LHCN-M2 (cell line): ENCODE measurements at places on chromosomes 3 and 15.

GRCh38 chr3:50876947-50877346 lies 202.2 kb downstream of the DOCK3 start:
- DNase-seq: no peak

DNA sequence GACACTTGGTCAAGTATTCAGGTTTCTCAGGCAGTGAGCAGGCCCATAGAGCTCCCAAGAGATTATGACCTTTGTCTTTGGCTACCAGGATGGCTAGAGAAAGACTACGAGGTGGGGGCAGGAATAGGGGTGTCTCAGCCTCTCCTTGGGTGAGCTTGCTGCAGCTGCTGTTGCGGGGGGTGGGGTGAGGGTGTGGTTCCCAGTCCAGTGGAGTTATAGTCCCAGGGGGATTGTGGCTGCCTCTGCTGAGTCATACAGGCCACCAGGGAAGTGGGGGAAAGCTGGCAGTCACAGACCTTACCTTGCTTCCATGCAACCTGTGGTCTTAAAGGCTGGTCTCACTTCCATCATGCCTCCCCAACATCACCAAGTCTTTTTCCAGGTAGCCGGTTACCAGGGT lies 31.7 kb downstream of the ATP2C1 start:
- peak; percentile 83 for DNase-seq

- no peak for DNase-seq
Measured at GRCh38 chr3:174295306-174296092, 563.6 kb upstream of the NAALADL2 start.

DNA sequence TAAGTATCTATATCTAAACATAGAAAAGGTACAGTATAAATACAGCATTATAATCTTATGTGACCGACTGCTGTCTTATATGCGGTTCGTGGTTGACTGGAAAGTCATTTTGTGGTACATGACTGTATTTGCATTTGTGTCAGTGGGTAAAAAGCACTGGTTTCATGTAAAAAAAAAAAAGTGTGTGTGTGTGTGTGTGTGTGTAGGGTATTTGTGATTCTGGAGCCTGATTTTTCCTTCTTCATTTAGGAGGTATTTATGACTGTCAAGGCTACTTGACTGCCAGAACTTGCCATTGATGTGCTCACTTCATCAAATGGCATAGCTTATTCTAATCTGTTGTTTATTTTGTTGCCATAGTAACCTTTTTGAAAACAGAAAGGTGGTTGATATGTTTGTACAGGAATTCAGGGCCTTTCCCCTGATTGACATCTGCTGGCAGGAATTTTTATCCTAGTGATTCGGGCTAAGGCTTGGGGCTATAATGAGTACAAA lies 63.2 kb downstream of the AKAP13 start:
- peak; percentile 60 for DNase-seq

GRCh38 chr15:63185206-63185605 lies 4.2 kb upstream of the RAB8B start:
- DNase-seq: peak; percentile 87

DNA sequence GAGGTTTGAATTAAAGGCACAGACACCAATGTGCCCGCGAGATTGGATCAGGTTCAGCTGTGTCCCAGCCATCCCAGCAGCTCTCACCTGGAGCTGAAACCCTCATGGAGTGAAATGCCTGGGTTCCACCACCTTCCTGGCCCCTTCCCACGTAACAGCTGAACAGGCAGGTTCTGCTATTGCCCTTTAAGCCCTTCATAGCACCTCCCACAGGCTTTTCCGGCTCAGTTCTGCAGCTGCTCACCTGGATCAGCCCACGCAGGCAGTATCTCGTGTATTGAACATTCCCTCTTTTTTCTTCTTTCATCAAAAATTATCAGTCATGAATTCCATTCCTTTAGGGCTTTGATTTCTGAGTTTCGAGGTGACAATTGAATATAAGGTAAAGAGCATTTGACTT lies 129.8 kb downstream of the SLC9A9 start:
- DNase-seq: no peak

GRCh38 chr15:52012210-52012609 lies 6.8 kb upstream of the MAPK6 start:
- no peak for DNase-seq

GRCh38 chr3:32495609-32496008 lies 7.0 kb downstream of the CMTM6 start:
- no peak for DNase-seq

- DNase-seq: no peak
Measured at GRCh38 chr3:56773986-56774385, 27.8 kb downstream of the ARHGEF3 start.

GRCh38 chr3:101036213-101036618 lies 43.0 kb upstream of the ABI3BP start:
- DNase-seq: peak; percentile 99

- peak; percentile 59 for DNase-seq
Measured at GRCh38 chr3:172357850-172358754, 90.2 kb downstream of the GHSR start.

DNA sequence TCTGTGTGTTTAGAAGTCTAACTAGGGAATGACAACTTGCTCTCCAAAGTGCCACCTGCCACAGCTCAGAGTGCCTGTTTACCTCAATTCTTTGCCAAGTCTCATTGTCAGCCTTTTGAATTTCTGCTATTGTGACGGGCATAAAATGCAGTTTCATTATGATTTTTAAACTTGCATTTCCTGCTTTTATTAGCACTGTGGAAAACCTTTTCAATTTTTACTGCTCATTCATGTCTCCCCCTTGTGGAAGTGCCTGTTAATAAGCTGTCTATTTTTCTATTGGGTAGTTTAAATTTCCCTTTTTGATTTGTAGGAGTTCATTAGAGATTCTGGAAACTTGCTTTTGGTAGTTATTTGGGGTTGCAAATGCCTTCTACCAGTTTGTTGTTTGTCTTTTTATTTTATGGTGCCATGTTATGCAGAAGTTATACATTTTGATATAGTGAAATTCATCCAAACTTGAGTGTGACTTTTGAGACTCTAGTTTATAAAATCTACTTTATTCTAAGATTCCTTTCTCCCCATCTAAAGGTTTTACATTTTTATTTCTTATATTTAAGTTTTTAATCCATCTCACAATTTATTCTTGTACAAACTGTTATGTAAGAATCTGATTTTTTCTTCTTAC lies 53.9 kb upstream of the FRMD4B start:
- DNase-seq: peak; percentile 38

DNA sequence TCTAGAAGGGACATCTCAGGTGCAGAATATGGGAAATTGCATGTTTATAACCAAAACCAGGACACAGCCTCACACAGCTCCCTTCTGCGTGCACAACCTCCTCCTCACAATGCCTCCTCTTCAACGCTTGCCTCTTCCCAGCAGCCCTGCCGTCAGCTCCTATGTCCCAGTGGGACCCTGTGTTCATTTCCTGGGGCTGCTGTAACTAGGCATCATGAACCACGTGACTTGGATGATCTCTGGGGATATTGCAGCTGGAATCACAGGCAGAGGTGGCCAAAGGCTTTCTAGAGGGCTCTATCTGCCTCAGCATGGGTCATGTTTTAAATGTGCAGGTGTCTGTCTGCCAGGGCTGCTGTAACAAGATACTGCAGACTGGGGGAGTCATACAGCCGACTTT lies 375.3 kb downstream of the OCA2 start:
- no peak for DNase-seq

- peak; percentile 48 for DNase-seq
Measured at GRCh38 chr3:160027541-160028195, 39.0 kb downstream of the IL12A start.

GRCh38 chr15:42056934-42057798 lies 36.3 kb upstream of the PLA2G4E start:
- peak; percentile 47 for DNase-seq

- peak; percentile 8 for DNase-seq
Measured at GRCh38 chr3:189269365-189269764, 97.6 kb downstream of the TPRG1 start.

- DNase-seq: no peak
Measured at GRCh38 chr3:98991393-98991792, 89.9 kb upstream of the DCBLD2 start.

DNA sequence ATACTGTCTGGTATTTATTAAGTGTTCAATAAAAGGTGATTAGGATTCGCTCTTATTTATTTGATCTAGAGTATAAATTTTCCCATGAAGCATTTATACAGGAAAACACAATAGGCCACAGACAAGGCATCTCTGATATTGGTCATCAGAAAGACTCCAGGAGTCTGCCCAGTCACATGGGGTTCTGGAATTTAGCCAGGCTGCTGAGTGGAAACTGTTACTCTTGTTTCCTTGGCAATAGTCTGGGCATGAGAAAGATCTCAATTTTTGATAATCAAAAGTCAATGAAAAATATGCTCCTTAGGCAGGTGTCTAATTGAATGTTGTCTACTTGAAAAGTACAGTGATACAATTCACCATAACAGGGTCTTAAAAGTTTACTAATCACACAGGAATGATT lies 161.2 kb downstream of the FRMD5 start:
- peak; percentile 81 for DNase-seq

DNA sequence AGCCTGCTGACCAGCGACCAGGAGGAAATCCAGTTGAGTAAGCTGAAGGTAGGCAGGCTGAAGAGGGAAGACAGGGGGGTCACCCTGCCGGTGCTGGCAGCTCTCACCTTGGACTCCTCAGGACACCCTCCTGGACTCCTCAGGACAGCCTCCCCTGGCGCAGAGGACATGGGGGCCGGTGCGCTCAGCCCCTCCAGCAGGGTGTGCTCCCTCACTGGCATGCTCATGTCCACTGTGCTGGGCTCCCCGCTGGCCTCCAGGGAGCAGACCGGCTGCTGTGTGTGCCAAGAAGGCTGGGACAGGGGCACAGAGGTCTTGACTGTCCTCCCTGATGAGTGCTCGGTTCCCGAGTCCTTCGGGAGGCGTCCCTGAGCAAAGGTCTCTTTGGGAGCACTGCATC lies 183.6 kb downstream of the ATP10A start:
- no peak for DNase-seq

DNA sequence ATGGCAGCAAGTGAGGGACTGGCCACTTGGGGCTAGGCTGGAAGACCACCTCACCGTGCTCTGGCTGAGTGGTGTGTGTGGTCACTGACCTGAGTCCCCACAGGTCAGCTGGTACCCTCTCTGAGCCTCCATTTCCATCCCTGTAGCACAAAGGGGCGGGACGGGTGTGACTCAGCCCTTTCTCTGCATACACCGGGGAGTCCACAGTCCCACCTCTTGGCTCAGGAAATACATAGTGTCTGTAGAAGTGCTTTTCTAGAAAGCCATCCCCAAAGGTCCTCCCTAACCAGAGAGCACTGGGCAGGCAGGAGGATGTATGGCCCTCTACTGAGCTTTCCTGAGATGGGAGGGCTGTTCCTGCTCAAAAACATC lies 27.2 kb downstream of the WNT7A start:
- DNase-seq: no peak

DNA sequence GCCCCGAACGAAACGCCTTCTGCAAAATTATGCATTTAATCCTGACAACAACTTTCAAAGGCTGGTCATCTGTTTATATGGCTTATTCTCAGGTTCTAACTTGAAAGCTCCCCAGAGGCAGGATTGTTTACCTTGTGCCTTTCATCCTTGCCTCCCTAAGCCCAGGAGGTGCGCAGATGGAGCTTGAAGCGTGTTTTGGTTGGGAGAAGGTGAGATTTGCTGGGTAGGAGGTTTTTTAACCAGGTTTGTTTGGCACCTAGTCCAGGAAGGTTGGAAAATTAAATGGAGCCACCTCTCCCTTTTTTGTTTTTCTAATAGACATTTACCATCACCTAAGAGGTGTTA lies 675 bp downstream of the TSEN2 start:
- DNase-seq: no peak

- no peak for DNase-seq
Measured at GRCh38 chr15:41945731-41946130, 26.6 kb downstream of the EHD4 start.

DNA sequence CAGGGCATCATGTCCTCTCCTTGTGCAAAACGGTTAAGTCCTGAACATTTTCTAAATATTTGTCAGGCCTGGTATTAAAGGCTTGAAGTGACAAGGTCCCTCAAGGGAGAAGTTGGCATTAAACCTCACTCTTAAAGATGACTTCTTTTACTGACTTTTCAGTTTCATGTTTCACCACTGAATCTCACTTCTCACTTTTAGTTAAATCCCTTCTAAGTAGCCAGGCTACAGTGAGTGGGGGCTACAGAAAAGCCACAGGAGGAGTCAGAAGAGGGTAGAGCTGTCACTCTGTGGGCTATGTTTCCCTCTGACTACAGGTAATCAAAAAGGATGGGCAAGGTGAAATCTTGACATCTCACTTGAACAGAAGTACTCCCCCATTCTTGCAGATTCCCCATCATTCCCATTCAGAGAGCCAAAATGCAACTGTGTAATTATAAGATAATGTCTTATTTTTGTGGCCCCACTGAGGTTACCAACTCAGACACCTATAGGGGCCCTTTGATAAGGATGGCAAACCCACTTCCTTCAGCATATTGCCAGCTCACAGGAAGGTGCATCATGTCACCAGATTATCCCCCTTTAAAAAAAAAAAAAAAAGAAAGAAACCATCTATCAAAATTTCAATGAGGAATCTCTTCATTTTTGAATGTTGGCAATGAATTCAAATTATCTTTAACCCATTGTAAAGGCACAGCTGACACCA lies 790.1 kb upstream of the CFAP20DC start:
- DNase-seq: no peak

GRCh38 chr15:31305375-31305774 lies 21.3 kb upstream of the KLF13 start:
- DNase-seq: no peak

DNA sequence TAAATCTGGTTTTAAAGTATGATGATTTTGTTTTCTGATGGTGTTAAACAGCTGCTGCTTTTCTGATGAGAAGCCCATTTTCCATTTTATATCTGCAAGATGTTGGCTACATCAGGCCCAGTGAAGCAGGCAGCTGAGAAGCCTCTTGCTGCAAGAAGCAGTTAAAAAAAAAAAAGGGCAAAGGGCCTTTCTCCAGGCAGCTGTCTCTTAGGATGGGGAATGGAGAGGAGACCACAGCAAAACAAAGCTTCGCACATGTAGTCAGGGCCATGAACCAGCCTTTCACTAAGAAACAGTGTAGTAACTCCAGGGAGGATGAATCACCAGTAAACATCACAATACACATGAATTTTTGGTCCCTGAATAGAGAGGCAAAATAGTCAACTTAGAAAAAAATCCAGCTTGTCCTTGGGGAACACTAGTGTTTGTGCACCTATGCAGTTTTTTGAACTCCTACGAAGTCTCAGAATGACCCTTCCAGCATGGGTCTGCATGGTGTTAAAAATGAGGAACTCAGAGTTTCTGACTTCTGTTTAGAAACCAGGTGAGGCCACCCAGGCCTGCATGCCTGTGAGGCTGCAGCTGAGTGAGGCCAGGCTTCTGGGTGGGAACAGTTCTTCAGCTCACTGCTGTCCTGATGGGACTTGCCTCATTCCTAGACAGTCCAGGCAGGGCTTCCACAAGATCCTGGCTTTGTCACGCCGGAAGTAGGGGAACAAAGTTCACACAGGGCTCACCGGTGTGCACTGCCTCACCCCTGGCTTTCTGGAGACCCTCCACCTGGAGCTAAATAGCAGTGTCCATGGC lies 518.7 kb downstream of the MCTP2 start:
- no peak for DNase-seq

GRCh38 chr15:35953424-35953823 lies 407.5 kb upstream of the DPH6 start:
- no peak for DNase-seq
